ENCODE measurements at places on chromosomes 6 and 20. TPM values are rescaled to one million over a fixed set of nuclear protein-coding genes. Genes with fewer than 3 reads are reported as not detected.

Gene CLDN20
- total RNA-seq, result not detected

Gene SLC35F1
- 112 TPM for total RNA-seq

Gene DDX39B
- 288 TPM for total RNA-seq

Gene ATP6V1G2
- 54.0 TPM for total RNA-seq

Gene MUC21
- not detected for total RNA-seq

Gene VIP
- 4.8 TPM for total RNA-seq

Gene RIPPLY2
- total RNA-seq, result 12.9 TPM

Gene SIGLEC1
- 0.16 TPM for total RNA-seq

Gene TRIM15
- total RNA-seq, result not detected

Gene ULBP1
- total RNA-seq, result 3.9 TPM

Gene SLC35A1
- total RNA-seq, result 27.1 TPM

Gene SOX18
- 0.31 TPM for total RNA-seq

GRCh38 chr6:113299531-113299930 is 557.6 kb upstream of the MARCKS start:
- no peak for DNase-seq

GRCh38 chr20:48843057-48843806 is 15.4 kb upstream of the PREX1 start:
- DNase-seq, result no peak

DNA sequence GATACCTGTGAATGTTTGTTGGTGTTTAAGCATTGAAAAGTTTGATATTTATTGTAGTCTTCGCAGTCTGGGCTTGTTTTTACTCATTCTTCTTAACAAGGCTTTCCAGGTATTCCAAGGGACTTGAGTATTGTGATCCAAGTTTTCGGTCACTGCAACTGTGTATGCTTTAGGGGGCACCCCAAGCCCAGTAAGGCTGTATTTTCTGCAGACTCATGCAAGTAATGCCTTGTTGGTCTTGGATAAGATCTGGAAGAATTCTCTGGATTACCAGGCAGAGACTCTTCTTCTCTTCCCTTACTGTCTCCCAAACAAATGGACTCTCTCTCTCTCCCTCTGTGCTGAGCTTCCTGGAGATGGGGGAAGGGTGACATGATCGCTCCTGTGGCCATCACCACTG is 82.1 kb downstream of the RFPL4B start:
- no peak for DNase-seq

GRCh38 chr6:106849676-106850332 is 124.7 kb downstream of the CD24 start:
- no peak for DNase-seq

DNA sequence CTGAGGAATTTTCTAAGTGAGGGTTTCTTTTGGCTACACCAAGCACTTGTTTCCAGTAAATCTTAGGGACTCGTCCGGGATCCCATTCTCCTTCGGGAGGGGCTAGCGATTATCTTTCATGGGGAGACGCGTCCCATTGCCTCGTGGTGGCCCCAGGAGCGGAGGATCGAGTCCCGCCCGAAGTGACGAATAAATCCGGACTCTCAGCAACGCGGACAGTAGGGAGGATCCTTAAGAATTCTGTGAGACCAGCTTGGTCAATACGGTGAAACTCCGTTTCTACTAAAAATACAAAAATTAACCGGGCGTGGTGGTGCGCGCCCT is 69.1 kb upstream of the PRSS16 start:
- DNase-seq, result no peak

GRCh38 chr6:51926125-51926524 is 161.3 kb downstream of the PKHD1 start:
- DNase-seq, result no peak

DNA sequence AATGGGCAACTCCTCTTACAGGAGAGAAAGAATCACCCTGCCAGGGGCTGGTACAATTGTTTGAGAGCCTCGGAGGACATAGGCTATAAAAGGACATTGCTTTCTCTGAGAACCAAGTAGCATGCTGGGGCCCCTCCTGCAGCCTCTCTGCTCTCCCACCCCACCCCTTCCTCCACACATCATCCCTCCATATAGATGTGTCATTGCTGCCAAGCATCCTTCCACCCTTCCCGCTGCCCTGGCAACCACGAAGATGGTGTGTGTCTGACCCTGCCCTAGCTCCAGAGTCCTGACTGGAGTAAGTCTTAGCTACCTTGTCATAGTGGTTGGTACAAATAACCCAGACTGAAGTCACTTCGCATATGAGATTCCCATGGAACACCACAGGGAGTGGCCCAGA is 129.7 kb downstream of the SNX5 start:
- DNase-seq, result no peak

- DNase-seq, result peak; percentile 30
Observed at GRCh38 chr20:63322146-63322932, 29.4 kb downstream of the COL20A1 start.

DNA sequence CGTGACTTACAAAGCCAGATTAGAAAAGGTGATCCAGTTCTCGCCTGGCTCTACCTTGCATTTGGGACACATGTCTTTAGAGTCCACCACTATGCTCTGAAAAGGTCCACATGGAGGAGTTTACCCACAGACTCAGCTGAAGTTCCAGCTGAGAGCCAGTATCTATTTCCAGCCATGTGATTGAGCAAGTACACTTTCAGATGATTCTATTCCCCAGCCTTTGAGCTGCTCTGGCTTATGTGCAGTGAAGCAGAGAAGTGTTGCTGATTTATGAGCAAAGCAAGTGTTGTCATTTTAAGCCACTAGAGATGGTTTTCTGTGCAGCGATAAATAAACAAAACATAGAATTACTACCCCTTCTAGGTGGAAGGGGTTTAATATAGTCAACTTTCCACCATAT is 520.8 kb upstream of the RNF217 start:
- DNase-seq, result no peak

GRCh38 chr20:61832181-61832580 is 233.5 kb downstream of the TAF4 start:
- DNase-seq, result no peak

- DNase-seq, result no peak
Observed at GRCh38 chr6:62037445-62037844, 248.6 kb downstream of the KHDRBS2 start.

DNA sequence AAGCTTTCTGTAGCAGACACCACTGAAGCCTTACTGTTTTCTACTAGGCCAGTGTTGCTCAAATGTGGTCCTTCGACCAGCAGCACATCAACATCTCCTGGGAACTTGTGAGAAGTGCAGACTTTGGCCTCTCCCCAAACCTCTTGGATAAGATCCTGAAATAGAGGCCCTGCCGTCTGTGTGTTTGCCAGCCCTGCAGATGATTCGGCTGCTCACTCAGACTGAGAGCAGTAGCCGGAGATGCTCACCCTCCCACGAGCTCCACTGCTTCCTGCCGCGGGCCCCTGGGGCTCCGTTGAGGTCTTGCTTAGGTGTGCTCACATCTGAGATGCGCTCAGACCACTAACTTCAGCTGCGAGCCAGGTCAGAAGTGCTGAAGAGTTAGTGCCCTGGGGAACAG is 129.5 kb upstream of the SSTR4 start:
- DNase-seq, result no peak

DNA sequence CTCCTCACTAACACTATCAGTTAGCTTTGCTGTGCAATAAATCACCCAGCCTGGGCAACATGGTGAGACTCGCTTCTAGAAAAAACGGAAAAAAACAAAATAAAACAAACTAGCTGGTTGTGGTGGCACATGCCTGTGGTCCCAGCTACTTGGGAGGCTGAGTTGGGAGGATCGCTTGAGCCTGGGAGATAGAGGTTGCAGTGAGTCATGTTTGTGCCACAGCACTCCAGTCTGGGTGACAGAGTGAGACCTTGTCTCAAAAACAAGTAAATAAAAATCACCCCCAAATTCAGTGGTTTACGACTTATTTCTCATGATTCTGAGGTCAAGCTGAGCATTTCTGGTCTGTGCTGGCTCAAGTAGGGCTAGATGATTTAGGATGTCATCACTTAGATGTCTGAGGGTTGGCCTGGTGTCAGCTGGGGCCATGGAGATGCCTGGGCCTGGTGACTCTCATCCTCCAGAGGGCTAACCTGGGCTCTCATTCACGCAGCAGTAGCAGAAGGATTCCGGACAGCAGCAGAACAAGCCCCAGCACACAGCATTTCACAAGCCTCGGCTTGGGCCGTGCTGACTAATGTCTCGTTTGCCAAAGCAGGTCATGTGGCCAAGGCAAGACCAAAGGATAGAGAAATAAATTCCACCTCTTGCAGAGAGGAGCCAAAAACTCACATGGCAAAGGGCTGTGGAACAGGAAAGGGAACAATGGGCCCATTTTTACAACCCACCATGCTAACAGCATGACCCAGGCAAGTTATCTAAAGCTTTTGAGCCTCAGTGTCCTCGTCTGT is 32.5 kb downstream of the MGME1 start:
- peak; percentile 12 for DNase-seq

GRCh38 chr6:45558858-45559257 is 181.1 kb upstream of the SUPT3H start:
- DNase-seq, result no peak

DNA sequence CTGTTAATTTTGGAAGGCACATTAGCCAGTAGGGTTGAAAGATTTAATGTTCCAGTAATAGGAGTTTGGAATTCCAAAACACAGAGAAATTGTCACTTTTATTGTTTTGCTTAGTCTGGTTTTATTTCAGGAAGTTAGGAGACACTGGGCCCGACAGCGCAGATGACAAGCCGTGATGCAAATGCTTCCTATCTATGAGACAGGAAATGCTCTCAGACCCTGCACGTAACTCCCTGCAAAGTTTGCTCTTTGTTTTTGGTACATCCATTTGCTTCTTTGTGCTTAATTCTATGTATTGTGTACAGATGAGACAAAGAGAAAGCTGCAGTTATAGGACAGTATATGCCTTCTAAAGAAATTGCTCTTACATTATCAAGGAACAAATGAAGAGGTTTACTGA is 201.6 kb upstream of the SGK1 start:
- DNase-seq, result no peak

DNA sequence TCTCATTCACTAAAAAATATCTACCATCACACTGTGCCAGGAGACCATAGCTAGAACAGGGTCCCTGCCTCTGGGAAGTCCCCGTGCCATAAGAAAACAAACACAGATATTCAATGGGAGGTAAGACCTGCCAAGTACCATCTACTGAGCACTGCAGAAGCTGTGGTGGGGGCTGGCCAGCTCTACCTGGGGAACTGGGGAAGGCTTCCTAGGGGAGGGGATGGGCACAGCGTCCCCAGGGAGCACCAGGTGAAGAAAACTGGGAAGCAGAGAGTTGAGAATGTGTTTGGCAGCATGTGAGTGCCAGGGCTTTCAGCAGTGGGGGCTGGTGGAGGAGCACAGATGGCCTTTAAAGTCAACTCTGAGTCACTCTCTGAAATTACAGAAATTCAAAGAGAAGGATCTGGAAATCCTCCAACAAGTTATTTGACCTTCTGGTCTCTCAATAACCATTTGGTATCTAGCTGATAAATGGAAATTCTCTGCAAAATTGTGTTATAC is 85.2 kb downstream of the SHLD1 start:
- no peak for DNase-seq
